Posterior vena cava (tissue), 2 donors: ENCODE measurements at places on chromosomes 13 and 19.

- DNase-seq: no peak
Observed at GRCh38 chr13:43516401-43516833, 270.4 kb downstream of the ENOX1 start.

- DNase-seq: no peak
Observed at GRCh38 chr19:743168-743687, 7.7 kb upstream of the MISP start.

DNA sequence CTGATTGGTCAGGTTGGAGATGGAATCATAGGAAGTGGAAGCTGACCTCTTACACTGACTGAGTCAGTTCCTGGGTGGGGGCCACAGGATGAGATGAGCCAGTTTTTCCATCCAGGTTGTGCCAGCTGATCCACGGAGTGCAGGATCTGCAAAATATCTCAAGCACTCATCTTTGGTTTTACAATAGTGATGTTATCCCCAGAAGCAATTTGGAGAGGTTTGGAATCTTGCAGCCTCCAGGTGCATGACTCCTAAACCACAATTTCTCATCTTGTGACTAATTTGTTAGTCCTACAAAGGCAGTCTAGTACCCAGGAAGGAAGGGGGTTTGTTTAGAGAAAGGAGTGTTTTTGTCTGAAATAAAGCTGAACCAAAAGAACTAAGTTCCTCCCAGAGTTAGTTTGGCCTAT lies 212.8 kb downstream of the SLITRK6 start:
- DNase-seq: no peak

DNA sequence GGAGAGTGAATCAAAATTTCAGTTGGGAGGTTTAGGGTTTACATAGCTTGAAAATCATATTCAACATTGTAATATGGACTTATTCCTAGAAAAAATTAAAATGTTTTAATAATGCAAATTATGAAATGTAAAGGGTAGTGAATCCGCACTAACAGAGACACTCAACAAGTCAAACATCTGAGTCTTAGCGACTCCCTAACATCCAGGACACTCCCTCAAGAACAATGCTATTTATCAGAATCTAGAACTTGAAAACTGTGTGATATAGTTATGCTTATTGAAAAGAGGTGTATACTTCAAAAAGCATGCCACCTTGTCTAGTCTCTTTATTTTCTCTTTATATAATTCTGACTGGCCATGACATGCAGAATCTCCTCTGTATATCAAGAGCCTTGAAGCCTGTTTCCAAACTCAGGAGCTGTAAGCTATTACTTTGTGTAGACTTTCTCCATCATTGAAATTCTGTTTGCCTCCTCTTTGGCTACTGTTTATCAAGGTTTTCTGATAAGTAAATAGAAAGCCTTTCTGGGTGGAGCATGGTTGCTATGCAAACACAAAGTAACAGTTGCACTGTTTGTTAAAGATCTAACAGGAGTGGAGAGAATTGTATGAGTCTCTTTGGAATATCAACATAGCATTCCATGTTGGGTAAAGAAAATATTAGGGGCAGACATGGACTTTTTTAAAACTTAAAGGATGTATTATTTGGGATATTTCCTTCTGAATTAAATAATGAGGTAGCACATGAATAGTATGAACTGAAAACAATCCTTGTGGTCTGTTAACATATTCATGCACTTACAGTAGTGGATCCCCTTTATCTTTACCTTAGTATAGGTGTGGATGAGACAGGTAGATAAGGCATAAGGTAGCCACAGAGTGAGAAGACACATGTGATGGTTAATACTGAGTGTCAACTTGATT lies 56.4 kb upstream of the MBNL2 start:
- no peak for DNase-seq
